ENCODE measurements at places on chromosomes 16 and 17.

GRCh38 chr16:54120846-54121480 lies 165.6 kb downstream of the IRX3 start:
- no peak for DNase-seq

- DNase-seq: peak; percentile 31
These were observed 2.5 kb downstream of the CAPNS2 start for GRCh38 chr16:55569025-55569424.

GRCh38 chr16:3121851-3122467 lies 9.6 kb downstream of the ZNF205 start:
- DNase-seq: no peak

- DNase-seq: no peak
These were observed 155.7 kb upstream of the C17orf78 start for GRCh38 chr17:37219876-37220606.

GRCh38 chr16:28091656-28092055 lies 28.1 kb upstream of the GSG1L start:
- DNase-seq: no peak

DNA sequence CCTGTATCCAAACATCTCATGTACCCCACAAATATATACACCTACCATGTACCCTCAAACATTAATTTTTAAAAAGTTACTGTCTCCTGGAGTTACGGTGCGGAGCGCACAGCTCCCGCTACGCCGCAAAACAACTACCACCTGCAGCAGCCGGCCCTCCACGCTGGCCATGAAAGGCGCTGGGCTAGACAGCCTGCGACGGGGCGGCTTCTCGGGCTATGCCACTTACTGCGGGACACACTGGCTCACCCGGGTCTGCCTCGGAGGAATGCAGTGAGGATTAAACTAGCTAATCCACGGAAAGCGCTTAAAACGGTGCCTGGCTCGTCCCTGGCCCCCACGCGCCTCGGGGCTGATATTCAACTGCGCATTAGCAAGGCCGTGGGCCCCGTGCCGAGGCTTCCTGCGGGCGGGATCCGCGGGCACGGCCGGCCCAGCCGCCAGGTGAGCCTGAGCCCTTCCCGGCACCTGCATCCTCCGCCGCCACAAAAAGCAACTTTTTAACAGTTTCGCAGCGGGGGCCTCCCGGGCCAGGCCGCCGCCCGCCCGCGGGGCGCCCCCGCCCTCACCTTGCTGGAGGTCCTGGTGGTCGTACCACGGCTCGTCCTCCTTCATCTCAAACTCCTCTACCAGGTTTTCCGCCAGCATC lies 633 bp downstream of the CDR2 start:
- DNase-seq: no peak

- DNase-seq: no peak
These were observed 171.0 kb downstream of the KATNIP start for GRCh38 chr16:27720731-27721530.

DNA sequence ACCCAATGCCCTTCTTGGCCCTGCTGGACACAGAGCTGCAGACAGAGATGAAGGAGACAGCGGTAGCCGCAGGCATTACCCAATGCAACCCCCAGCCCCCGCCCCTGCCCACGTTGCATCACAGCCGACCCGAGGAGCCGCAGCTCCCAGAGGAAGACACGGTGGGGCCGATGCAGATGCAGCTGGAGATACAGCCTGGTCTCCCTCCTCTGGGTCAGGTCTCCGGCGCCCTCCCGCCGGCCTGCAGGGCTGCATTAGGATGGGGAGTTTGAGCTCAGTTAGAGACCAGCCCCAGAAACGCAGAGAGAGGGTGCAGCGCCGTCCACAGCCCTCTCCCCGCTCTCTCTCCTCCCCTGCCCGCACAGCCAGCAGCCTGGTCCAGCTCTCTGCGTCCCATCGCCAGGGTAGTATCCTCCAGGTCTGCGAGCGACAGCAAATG lies 19.4 kb upstream of the UBE2I start:
- DNase-seq: no peak

DNA sequence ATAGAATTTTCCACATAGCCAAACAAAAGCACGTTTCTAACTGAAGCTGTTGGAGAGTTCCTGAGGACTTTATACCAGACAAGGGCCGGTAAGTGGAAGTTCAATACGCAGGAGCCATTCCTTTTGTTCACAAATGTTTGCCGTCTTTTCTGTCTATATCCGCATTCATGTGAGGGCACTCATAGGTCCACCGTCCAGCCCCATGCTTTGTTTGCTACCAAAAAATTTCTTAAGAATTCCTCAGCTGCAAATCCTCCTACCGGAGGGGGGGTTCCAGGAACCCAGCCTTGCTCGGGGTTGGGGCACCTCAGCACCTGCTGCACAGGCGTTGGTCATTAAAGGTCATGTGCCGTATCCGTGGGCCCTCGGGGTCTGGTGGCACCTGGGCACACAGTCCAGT lies 276.8 kb downstream of the SEC14L1 start:
- no peak for DNase-seq
